ENCODE measurements at places on chromosomes 16 and 17.

- no peak for DNase-seq
Observed at GRCh38 chr16:65095090-65095728, 26.7 kb downstream of the CDH11 start.

DNA sequence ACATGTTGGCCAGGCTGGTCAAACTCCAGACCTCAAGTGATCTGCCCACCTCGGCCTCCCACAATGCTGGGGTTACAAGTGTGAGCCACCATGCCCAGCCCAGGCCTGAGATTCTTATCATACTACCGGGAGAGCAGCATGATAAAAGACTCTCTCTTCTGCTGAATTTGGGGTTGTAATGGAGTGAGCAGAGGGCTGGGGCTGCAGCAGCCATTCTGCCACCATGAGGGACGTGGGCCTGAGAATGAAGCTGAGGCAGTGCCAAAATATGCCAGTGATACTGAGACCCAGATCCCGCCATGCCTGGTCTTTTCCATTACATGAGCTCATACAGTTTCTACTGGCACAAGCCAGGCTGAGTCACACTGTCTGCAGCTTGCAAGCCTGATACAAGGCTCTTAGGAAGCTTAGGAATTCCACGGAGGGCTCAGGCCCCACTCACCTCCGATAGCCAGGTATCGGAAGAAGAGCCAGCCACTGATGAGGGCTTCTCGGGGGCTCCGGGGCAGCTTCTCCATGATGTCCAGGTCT, 19.6 kb upstream of the P2RX1 start:
- no peak for DNase-seq

DNA sequence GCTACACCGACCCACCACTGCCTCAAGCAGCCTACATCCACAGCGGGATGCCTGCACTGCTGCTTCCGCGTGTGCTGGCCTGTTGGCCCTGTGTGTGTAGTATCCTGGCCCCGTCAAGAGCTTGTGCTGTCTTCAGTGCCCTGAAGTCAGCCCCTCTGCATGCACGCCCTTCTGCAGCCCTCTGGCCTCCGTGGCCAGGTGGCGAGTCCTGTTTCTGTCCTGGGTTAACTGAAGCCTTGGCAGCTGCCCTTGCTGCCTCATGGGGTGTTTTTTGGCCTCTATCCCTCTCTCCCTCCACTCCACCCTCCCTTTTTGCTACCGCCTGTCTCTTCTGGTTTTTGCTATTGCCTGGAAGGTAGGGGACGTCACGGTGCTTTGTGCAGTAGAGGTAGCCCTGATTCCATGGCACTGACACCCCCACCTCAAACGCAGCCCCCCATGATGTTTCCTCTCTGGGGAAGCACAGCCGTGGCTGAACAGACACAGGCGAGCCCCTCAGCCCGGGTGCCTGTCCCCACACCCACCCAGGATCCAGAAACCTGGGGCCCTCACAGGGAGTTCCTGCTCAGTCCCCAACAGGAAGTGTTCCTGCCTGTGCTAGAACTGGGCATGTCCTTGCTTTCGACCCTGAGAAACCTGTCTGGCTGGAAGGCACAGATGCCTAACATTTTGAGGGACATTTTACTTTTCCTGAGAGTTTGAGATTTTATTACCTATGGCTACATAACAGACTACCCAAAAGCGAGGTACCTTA, 18.8 kb upstream of the AMZ2 start:
- peak; percentile 99 for DNase-seq

DNA sequence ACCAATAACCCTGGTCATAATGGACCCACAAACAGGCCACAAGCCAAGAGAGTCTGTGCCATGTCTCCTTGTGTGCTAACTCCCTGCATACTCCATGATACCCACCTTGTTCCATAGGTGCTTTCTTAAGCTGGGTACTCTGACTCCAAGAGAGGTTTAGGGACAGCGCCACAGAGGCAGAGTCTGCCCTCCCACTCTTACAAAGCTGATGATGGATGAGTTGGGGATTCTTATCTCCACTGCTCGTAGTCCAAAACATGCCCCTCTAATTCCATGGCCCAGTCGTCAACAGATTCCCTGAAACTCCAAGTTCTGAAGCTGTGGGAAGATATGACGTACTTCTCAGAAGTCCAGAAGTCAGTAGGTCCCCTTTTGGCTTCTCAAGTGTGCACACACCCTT, 184.4 kb upstream of the CCL2 start:
- DNase-seq, result no peak

- DNase-seq, result no peak
Observed at GRCh38 chr17:81434072-81434471, 38.8 kb downstream of the BAHCC1 start.

GRCh38 chr16:86303787-86304678, 206.3 kb upstream of the FOXF1 start:
- DNase-seq, result no peak

All from cerebellar cortex (tissue), 1 donor.